Fibroblast of the conjunctiva (primary cell): ENCODE measurements at places on chromosomes 1 and 21.

- no peak for DNase-seq
These were observed 5.3 kb upstream of the KLF18 start for GRCh38 chr1:44146536-44147361.

DNA sequence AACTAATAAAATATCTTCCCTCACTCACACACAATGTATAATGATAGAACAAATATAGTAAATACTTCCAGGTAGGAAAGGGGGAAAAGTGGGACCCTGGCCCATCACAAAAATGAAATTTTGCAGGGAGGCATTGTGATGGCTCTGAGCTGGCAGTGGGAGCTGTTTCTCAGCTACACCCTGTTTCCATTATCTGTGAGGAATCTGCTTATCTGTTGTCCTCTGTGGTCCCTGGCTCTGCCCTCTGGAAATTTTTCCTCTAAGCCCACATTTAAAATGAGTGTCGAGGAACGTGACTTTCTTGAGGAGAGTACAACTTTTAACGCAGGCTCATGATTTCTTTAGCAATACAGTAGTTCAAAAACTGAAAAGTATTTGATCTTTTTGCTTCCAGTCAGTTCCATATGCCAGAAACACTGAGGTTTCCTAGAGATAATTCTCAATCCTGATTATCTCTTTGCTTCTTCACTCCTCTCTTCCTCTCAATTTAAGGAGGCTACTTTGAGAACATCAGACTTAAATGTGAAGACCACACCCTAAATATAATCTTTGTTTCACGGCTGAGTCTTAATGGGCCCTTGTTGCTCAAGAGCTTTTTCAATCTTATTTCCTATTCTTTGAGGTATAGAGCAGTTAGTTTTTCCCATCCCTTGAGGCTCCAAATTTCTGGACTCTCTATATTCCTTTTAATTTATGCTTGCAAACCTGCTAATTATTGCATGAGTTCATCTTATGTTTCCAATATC is 5.0 kb upstream of the EEIG2 start:
- no peak for DNase-seq

GRCh38 chr1:32715901-32716311 is 13.3 kb upstream of the SYNC start:
- no peak for DNase-seq

DNA sequence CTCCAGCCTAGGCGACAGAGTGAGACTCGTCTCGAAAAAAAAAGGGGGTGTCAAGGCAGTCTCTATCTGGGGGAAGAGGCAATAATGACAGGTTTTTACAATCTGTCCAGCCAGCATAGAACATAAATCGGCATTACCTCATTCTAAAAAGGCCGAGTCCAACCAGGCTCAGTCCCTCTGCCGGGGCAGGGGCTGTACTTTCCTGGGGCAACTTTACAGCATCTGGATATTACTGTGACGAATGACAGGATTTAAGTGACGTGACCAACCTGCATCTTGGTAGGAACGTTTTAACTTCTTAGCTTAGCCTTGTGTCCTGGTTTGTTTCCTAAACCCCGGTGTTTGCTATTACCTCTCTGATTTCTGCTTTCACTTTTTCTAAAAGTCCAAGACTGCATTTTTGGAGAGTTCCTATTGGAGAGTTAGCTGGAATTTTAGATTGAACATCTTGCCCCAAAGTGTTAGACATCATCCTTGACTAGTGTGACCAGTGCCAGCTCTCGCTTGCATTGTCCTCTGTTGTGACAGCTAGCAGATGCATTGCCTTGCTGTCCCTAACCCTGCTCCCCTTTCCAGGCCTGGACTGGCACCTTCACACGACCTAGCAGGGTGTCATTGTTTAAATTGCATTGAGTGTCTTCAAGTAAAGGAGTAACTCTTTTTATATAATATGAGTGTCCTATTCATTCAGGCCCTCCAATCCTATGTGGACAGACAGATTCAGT is 96.5 kb downstream of the TGFBR3 start:
- DNase-seq, result no peak

DNA sequence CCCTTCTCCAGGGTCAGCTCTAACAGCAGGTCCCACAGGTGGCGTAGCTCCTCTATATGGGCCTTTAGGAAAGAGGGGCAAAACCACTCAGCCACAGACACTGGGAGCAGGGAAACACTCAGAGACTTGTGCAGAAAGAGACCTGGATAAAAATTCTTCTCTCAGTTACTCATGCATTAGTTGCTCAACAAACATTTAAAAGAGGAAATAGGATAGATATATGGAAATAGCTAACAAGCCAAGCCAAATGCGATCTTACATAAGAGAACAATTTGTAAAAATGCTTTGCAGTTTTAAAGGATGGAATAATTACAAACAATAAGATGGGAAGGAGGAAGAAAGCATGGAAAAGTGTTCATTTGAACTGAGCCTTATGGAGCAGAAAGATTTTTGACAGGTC is 4.9 kb downstream of the SPTA1 start:
- no peak for DNase-seq

- no peak for DNase-seq
These were observed 7.2 kb downstream of the ABCA4 start for GRCh38 chr1:94113589-94114226.

- no peak for DNase-seq
These were observed 6.3 kb downstream of the BACH1 start for GRCh38 chr21:29305068-29305467.

GRCh38 chr1:186283374-186283773 is 91.7 kb downstream of the TPR start:
- DNase-seq, result no peak

GRCh38 chr1:150151291-150152181 is 1.8 kb downstream of the PLEKHO1 start:
- DNase-seq, result no peak

DNA sequence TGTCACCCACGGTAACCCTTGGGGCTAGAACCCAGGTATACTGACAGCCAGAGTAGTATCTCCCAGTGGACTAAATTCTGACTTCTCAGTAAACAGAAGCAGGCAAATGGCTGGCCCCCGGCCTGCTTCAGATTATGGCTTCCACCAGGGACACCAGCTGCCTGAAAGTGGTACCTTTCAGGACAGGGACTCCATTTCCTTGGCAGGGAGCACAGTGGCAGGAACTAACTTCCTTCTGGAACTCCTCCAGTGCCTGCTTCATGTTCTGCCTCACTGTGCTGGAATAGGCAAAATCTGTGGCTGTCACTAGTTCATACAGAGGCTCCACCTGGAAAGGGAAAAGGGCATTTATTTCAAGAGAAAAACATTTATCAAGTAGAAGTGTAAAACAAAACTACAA is 32.7 kb downstream of the C8B start:
- DNase-seq, result no peak

DNA sequence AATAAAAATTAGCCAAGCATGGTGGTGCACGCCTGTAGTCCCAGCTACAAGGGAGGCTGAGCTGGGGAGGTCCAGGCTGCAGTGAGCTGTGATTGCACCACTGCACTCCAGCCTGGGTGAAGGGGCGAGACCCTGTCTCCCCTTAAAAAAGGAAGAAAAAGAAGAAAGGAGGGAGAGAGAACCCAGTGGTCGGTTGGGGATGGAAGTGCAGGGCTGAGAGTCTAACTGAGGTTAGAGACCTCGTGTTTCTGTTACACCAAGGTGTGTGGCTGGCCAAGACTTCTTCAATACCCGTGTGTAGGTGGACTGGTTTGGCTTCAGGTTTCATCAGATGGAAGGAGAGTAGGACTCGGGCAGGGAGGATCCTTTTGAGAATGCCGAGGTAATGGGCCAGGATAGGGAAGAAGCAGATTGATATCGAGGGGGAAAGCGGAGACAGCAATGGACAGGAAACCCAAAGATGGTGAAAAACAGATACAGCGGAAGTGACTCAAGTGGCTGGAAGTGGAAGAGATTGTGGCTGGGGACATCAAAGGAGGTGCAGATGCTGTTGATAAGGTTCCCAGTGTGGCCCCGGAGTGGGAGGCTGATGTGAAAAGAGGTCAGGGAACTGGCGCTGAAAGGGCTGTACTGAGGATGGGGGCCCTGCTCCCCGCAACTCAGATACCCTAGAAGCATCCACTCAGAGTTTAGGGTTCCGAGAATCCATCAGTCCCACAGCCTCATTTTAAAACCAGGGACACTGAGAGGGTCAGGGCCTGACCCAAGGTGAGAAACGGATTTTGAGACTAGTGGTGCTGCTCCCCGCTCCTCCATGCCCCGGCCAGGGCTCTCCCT is 681 bp upstream of the UBXN10 start:
- DNase-seq, result no peak
